ENCODE measurements at places on chromosomes 7 and 10.

DNA sequence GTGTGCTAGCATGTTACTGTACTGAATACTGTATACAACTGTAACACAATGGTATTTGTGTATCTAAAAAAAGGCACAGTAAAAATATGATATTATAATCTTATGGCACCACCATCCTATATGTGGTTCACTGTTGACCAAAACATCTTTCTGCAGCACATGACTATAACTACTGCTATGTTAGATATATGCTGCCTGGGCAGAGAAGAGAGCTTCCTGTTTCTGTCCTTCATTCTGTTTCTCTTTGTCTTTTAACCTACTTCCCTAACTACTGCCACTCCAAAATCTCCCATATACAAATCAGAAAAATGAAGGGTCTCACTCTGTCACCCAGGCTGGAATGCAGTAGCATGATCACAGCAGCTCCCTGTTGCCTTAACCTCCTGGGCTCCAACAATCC is 8.8 kb upstream of the FGL2 start:
- no peak for DNase-seq

- no peak for DNase-seq
Measured at GRCh38 chr10:52348037-52348564, 34.0 kb downstream of the DKK1 start.

DNA sequence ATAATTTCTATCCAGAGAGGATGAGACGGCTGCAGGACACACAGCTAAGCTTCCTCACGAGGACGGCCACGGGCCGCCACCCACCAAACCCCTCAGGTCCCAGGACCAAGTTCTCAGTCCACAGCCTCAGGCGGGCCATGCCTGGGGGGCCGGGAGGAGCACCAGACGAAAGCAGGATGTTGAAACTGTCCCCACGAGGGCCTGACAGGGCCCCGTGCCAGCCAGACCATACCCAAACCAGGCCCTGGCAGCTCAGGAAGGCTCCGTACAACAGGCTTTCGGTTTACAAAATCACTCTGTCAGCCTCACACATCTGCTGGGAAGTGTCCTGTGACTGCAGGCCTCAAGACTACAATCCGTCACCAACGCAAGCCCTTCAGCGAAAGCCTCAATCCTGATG is 14.5 kb downstream of the TUBGCP2 start:
- DNase-seq, result no peak

GRCh38 chr7:24733414-24734060 is 23.7 kb downstream of the GSDME start:
- no peak for DNase-seq

GRCh38 chr7:158705234-158705850 is 738 bp upstream of the NCAPG2 start:
- DNase-seq, result no peak

GRCh38 chr10:84254552-84255478 is 10.0 kb downstream of the RGR start:
- DNase-seq, result no peak

GRCh38 chr10:100829933-100830727 is 82.6 kb upstream of the SLF2 start:
- no peak for DNase-seq

GRCh38 chr10:34305189-34305588 is 509.9 kb downstream of the PARD3 start:
- DNase-seq, result peak; percentile 26

Measured in GM12865 (cell line).